BJ (cell line): ENCODE measurements at places on chromosomes 7 and 10.

DNA sequence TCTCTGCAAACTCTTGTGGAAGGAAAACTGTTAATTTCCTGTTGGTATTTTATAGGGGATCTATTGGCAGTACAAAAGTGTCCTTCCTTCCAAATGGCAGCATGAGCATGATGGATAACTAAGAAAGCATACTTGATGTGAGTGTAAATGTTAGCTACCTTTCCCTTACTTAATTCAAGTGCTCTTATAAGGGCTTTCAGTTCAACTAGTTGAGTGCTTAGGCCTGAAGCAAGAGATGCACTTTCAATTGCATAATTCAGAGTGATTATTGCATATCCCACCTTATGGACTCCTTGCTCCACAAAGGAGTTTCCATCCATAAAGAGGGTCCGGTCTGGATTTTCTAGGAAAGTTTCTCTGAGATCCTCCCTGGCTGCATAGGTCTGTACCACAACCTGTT, 56.3 kb upstream of the CYP2C8 start:
- no peak for DNase-seq

GRCh38 chr7:69859342-69859741, 261.1 kb downstream of the AUTS2 start:
- no peak for DNase-seq

DNA sequence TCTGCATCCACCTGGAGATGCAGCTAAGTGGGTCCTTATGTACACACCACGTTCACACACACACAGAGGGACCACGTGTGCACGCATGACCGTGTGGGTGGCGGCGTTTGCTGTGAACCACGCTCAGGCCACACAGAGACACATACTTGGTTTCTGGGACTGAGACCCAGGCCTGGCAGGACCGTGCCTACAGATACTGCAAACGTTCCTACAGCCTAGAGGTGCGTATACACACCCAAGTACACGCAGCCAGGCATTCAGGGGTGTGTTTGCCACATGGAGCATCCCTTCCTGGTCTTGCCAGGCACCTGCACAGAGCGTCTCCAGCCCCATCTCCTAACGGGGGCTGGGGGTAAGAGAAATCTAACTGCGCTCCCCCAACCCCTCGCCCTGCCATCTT, 49.0 kb upstream of the GTF2IRD1 start:
- DNase-seq, result no peak

GRCh38 chr7:151888079-151889067, 11.5 kb upstream of the PRKAG2 start:
- DNase-seq, result no peak

- DNase-seq, result no peak
These were observed 147.7 kb downstream of the DNAJB6 start for GRCh38 chr7:157484411-157485081.

DNA sequence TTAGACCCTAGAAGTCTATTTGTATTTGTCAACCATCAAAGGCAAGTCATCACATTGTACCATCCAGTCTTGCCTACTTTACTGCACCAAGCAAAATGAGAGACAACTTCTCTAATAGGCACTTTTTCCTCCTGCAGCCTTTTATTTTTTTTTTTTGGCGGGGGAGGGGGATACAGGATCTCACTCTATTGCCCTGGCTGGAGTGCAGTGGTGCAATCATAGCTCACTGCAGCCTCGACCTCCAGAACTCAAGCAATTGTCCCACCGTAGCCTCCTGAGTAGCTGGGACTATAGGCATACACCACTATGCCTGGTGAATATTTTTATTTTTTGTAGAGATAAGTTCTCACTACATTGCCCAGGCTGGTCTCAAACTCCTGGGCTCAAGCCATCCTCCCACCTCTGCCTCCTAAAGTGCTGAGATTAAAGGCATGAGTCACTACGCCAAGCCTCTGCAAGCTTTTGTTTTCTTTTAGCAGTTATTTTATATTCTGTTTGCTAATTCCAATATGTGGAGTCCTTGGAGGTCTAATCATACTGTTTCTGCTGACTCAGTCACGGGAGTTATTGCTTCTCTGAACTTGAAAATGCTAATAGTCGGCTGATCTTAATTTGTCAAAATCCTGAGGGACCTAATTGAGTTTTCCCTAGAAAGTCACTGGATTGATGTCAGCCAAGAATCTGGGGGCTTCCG, 14.2 kb downstream of the KPNA7 start:
- DNase-seq, result no peak

DNA sequence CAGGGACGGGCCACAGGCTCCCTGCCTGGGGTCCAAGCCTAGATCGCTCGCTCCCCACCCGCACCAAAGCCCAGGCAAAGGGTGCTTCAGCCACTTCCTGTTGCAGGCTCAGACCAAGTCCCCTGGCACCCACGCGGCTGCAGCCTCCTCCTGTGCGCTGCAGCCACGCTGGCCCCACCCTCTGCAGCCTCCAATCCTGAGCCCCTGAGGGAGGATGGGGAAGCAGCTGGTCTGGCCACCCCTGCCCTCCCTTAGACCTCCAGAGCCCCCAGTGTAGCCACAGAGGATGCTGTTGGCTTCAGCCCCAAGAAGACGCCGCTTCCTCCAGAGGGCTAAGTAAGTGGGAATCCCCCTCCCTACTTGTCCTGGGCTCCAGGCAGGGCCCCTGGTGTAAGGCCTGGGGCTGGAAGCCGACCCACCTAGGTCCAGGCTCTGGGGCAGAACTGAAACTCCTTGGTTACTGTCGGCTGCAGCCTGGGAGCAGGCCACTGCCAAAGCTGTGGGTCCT, 9.4 kb downstream of the LIMK1 start:
- DNase-seq, result no peak
